ENCODE measurements at places on chromosomes 16 and 17.

DNA sequence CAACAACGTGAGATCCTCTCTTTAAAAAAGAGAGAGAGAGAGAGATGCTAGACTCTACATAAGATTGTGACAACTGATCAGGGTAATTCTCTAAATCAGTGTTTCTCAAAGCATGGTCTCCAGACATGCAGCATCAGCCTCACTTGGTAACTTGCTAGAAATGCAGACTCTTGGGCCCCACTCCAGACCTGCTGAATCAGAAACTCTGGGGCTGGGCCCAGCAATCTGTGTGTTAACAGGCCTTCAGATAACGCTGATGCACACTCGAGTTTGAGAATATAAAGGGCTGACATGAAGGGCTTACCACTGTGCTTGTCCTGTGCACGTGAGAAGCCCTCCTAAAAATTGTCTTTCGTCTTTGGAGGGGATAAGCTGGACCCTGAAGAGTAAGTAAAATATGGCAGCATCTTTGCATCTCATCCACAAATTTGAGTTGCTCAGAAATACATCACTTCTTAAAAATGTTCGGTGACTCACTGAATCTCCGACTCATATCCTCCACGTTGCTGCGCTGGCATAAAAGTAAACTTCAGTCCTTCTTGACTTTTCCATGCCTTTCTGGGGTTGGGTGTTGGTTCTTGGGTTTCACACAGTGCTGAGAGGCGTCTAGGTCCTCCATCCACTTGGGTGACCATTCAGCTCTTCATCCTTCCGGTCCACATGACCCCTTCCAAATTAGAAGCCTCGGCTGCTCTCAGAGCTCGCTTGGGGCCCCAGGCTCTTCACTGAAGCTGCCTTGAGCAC is 26.1 kb upstream of the KDM8 start:
- DNase-seq, result no peak

GRCh38 chr17:48328457-48328856 is 101.6 kb downstream of the SKAP1 start:
- no peak for DNase-seq

- no peak for DNase-seq
Measured at GRCh38 chr17:69098625-69099024, 37.9 kb upstream of the ABCA9 start.

DNA sequence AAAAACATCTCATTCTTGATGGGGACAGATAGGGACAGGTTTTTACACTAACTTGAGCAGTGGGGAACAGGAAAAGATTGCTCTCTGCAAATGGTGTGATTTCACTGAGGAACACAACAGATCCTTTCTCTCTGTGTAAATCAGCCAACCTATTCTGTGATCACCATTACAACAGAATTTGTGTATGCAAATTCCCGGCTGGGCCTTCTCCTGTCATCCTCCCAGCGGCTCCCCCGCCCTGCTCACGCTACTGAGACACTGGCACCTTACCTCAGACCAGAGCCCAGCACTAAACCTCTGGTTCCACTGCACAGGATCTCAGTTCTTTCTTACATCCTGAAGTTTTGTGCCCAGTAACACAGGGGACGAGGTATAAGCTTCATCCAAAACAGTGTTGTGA is 97.0 kb upstream of the FA2H start:
- no peak for DNase-seq

DNA sequence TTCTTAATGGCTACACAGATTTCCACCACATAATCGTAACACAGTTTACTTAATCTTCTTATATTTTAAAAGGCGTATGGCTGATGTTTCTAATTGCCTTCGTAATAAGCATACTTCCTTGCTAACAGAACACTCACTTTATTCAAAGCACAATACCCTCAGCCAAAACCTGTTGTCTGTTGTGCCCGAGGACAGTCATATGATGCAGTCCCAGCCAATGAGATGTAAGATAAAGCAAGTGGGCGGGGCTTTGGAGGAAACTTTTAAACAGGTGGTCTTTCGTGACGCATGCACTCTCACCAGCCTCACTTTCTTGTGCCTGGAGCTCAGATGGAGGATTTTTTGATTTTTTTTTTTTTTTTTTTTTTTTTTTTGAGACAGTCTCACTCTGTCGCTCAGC is 174.1 kb downstream of the ZFHX3 start:
- DNase-seq, result no peak

GRCh38 chr16:50530277-50531236 is 17.6 kb upstream of the NKD1 start:
- DNase-seq, result no peak

- no peak for DNase-seq
Measured at GRCh38 chr16:8678068-8678927, 3.9 kb downstream of the ABAT start.

DNA sequence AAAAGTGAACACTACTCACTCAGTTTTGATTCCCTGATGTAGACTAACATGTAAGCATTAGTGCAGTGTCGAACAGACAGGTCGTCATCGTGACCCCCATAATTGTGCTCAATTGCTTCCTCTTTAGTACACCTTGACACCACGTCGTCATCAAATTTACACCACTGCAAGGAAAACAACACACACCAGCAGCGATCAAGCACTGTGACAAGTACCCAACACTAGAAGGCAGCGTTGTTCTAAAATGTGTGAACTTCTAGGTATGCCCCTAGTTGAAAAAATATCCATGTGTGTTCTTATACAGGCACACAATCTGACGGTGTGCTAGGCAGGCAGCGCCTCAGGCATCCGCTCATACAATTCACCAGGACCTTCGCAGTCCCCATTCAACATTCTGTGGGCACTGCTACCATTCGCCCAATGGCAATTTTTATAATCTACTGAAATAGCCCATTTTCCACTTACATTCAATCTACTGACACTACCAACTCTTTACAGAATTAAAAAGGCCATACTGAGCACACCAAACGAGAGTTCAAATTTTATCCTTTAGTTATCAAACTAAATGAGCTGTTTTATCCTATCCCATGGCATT is 23.1 kb downstream of the LITAFD start:
- DNase-seq, result no peak

- DNase-seq, result no peak
Measured at GRCh38 chr16:86504315-86505184, 5.8 kb upstream of the FOXF1 start.

- DNase-seq, result peak; percentile 66
Measured at GRCh38 chr16:56608876-56609462, 585 bp downstream of the MT2A start.

GRCh38 chr16:6852643-6853225 is 479.9 kb upstream of the RBFOX1 start:
- DNase-seq, result no peak

DNA sequence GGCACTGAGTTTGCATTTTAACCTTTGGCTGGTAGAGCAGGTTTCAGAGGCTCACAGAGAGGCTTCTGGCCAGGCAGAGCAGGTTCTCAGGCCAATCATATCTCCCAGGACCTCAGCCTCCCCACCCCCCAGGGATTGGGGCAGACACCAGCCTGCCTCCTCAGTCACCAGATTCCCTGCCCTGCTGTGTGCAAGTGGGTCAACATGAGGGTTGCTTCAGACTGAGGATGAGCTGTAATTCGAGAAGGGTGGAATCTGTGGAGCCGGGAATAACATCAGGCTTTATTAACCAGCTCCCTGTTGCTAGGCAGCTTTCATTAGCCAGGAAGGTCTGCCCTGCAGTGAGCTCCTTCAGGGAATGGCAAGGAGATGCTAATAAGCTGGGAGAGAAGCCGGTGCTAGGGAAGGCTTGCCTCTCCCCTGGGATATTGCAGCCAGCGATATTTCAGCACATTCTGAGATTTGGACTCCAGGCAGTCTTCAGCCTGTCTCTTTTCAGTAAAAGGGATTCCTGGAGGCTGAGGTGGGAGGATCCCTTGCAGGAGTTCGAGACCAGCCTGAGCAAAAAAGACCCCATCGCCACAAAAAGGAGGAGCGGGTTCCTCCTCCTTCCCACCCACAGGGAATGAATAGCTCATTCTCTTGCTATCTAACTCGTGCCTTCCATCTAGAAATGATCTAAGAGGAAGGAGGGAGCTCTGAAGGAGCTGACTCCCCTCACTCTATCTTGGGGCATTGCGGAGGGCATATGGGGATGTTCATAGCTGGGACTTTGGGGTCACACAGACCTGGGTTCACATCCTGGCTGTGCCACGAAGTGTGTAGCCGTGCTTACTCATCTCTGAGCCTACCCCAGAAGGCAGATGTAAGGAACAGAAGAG is 10.7 kb downstream of the SGSM2 start:
- DNase-seq, result peak; percentile 31

DNA sequence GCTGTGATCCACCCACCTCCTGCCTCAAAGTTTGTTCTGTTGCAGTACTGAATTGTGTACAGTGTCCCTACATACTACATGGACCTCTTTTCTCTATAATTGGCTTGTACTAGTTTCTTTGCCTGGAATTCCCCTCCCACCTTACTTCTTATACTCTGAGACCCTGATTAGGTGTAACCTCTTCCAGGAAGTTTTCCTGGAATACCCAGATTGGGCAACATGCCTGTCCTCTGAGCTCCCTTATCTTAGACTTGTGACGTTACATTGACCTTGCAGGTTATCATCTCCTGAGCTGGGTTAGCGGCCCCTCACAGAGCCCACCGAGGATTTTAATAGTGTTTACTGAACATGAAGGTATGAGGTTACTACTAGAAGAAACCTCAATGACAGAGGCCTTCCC is 237.0 kb downstream of the ZNF423 start:
- DNase-seq, result no peak

DNA sequence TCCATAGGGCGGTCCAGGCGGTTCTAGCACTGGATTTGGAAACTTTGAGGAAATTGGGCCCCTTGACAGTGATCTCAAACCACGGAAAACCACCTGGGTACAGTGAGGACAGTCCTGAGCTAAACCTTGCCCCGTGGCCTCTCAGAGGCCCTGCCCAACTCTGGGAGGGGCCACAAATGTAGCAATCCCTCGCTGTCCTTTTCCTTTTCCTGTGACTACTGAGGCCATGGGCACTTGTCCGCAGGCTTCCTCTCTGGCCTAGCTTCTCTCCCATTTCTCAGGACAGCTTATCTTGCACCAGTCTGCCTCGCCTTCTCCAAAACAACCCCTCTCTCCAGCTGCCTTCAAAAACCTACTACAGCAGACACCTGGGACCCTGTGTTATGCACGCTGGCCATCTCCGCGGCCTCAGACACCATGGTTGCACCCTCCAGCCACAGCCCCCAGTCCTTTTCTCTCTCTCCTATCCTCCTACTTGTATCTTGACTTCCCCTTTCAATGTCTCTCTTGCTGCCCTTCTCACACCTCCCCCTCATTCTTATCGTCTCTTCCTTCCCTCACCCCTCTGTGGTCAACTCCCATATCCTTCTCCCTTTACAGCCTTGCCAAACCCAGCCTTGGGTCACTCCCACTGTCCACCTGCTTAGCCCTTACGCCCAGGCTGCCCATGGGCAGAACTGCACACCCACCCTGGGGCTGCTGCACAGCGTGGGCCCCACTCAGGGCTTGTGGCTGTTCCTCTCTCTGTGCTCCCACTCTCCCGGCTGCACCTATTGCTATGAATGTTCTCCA is 7.6 kb downstream of the SCPEP1 start:
- DNase-seq, result no peak

GRCh38 chr16:53804467-53804866 is 100.5 kb downstream of the FTO start:
- DNase-seq, result no peak

GRCh38 chr17:1119924-1120323 is 59.9 kb downstream of the ABR start:
- no peak for DNase-seq

DNA sequence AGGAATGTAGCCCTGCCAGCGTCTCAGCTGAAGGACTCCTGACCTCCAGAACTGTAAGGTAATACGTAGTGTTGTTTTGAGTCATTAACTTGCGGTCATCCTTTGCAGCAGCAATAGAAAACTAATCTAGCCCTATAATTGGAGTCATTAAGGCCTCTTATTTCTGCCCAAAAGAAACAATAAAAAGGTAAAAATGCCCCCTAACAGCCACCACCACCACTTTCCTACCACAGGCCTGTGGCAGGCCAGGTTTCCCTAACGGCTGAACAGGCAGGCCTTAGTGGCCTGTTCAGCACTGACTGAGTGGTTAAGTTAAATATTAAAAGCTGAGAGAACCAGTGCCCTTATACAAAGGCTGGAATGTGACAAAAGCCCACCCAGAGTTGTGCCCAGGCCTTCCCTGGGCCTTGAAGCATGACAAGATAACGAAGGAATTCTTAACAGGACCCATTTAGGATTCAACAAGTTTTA is 286.5 kb upstream of the ERCC4 start:
- DNase-seq, result no peak

DNA sequence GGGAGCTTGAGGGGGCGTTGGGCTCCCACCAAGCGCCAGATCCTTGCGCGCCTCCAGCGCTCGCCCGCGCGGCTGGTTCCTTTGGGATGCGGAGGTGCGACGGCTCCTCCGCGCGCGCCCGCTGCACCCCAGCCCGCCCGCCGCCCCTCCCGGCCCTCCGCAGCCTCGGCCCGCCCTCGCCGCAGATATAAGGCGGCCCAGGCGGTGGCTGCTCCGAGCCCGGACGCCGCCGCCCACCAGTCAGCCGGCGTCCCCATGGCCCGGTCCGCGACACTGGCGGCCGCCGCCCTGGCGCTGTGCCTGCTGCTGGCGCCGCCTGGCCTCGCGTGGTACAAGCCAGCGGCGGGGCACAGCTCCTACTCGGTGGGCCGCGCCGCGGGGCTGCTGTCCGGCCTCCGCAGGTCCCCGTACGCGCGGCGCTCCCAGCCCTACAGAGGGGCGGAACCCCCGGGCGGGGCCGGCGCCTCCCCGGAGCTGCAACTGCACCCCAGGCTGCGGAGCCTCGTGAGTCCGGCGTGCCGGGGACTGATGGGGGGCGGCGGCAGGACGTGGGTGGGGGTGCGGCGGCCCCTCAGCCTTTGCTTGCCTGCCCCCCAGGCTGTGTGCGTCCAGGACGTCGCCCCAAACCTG is at the start of gene NPB:
NPB (plus strand) TSS at position 216 of the 630 bp plus-strand sequence; CDS start at position 256, 40 bp downstream.
- DNase-seq, result no peak

DNA sequence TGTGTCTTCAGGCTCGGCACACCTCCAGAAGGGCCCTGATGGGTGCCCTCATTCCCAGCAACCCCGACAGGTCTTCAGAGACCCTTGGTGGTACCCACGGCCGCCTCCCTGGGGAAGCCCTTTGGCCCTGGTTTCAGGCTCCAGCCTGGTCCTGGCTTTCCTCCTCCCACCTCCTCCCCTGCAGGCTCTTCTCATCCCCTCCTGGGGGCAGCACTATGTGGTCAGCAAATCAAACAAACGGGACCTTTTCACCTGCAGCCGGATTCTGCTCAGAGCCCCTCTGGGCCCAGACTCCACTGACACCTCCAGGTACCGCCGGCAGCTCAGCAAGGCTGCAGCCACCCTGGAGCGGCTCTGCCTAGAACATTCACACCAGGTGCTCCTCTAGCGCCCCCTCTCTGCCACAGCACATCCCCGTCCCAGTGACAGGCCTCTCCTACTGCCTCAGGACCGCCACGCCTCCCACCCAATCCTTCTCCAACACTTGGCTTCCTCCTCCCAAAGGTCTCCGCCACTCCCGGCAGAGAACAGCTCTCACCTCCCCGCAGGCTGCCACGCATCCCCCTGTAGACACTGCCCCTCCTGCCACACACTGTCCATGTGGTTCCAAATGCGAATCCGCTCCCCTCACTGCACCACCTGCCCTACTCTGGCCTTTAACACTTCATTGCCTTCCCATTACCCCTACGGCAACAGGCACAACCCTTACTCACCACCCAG is 12.0 kb downstream of the CORO7 start:
- DNase-seq, result no peak

GRCh38 chr17:8695916-8696415 is 48.7 kb downstream of the CCDC42 start:
- DNase-seq, result no peak

- DNase-seq, result peak; percentile 48
Measured at GRCh38 chr17:73691321-73691766, 47.1 kb upstream of the SDK2 start.
